Muscle of back (tissue), 13 donors: ENCODE measurements at places on chromosomes 2 and 18.

DNA sequence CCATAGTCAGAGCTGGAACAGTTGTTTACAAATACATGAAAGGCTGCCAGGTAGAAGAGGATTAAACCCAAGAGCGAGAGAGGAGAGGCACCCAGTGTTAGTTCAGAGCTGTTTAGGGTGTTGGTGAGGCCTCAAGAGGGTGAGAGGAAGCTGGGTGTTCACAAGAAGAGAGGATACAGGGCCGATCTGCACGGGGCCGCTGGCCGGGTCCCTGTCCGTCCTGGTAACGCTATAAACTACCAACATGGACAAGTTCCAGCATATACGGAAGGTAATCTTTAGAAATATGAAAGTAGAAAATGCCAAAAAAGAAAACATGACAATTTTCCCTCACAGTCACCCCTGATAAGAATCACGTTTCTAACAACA is 109.7 kb downstream of the TMEM18 start:
- DNase-seq, result peak; percentile 23

DNA sequence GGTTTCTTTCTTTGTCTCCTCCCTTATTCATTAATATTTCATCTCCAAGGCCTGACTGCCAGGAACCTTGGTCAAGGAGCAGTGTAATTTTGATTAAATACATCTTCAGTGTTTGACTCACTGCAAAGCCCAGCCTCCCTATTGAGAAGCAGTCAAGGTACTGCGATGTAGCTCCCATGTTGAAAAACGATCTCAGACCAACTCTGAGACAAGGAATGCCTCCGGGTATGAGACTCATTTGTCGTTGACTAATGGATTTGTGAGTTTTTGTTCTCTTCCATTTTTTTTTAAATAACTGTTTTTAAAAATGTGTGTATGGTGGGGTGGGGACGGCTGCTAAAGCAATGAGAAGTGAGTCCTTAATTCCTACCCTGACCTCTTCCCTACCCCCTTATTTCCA is 361.6 kb downstream of the SOX11 start:
- no peak for DNase-seq

- DNase-seq, result no peak
Measured at GRCh38 chr2:41933585-41934320, 114.1 kb upstream of the PKDCC start.

DNA sequence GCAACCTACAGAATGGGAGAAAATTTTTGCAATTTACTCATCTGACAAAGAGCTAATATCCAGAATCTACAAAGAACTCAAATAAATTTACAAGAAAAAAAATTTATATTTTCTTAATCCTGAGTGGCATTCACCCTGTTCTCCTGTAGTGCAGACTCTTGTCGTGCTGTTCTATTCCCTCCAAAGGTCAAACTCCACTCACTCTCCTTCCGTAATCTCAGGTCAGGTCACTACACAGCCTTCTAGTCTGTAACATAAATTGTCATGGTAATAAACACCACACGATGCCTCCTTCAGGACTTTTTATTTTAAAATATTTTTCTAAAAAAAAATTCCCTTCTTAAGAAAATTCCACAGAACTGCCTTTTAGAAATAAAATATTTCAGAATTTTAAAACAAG is 417.9 kb upstream of the GCFC2 start:
- no peak for DNase-seq

DNA sequence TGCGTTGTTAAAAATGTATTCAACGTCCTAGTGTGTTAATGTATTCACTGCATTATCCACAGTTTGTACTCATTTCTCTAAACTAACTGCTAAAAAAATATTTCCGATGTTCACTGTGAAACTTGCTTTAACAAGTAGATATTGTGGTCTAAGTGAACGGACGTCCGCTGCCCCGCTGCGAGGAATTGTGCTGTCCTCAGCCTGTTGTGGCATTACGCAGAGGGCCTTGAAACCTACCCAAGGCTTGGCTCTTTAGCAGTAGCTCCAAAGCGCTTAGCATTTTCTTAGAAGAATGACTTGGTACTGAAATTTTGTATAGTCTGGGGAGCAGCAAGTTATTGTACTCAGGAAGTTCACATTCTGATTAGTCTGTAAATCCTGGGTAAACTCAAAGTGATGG is 136.5 kb upstream of the SP5 start:
- no peak for DNase-seq

- no peak for DNase-seq
Measured at GRCh38 chr2:216139884-216140283, 30.7 kb downstream of the XRCC5 start.

- DNase-seq, result no peak
Measured at GRCh38 chr2:95719473-95720060, 127.8 kb downstream of the TRIM43 start.

- DNase-seq, result peak; percentile 92
Measured at GRCh38 chr2:216775043-216775453, 79.7 kb upstream of the IGFBP5 start.

DNA sequence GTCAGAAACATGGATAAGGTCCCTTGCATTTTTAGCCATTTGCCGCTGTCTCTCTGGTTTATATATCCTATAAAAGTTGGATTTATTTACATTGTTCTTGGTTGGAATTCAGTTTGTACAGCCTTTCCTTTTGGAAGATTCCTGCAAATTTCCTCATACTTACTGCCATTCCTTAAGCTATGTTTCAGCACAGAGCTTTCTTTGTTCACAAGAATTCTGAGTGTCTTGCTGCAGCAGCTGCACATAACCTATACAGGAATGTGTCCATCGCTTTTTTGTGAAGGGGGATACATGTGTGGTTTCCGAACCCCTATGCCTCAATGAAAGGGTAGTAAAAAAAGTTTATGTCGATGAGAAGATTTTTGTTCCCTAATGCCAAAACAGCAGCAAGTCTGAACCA is 48.3 kb upstream of the CCDC68 start:
- DNase-seq, result peak; percentile 22

GRCh38 chr18:76345901-76346300 is 149.1 kb downstream of the ZNF516 start:
- DNase-seq, result no peak

- DNase-seq, result no peak
Measured at GRCh38 chr2:109676346-109676902, 62.3 kb downstream of the SOWAHC start.

GRCh38 chr2:154696810-154697417 is 1.6 kb upstream of the KCNJ3 start:
- DNase-seq, result no peak

- no peak for DNase-seq
Measured at GRCh38 chr2:64322433-64322832, 131.5 kb upstream of the LGALSL start.

GRCh38 chr18:78813936-78814710 is 165.5 kb upstream of the SALL3 start:
- DNase-seq, result no peak

DNA sequence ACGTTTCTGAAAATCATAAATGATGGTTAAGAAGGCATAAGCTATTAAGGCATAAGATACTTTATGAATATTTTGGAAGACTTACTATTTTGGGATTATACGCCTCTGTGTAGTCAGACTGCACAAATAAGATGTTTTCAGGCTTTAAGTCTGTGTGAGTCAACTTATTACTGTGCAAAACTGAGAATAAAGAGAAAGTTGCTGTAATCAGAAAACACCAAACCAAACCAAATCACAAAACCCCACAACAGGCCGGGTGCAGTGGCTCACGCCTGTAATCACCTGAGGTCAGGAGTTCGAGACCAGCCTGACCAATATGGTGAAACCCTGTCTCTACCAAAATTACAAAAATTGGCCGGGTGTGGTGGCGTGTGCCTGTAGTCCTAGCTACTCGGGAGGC is 7.7 kb downstream of the CLK1 start:
- DNase-seq, result no peak

DNA sequence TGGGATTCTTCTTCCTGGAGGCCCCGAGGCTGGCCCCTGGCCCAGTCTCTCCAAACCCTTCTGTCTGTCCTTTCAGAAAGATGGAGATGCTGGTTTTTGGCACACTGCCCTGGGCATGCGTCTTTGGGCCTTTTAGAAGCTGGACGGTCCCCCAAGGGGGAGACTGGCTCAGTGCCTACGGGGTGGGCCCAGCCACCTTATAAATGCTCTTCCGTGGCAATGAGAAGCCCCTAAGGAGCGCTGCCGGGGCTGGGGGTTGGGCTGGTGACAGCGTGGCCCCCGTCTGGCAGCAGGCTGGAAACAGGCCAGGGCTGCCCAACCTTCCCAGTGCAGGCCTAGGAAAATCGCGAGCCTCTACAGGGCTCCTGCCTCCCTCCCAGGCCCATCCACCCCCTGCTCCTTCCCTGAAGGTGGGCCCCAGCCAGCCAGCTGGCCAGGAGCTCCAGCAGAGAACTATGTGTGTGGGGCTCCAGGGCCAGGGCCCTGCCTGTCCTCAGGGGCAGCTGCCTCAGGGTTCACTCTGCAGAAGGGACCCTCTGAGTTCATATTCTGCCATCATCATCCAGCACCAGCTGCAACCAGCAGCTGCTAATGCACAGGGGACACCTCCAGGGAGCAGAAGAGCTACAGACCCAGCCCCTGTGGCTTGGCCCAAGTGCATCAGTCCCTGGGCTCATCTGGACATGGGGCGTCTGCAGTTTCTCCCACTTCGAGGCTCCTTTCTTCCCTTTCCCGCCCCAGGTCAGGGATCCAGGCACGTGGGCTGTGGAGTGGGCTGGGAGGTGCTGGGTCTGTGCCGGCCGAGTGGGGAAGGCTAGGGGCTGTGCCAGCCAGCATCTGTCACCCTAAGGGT is 107.6 kb upstream of the OTOS start:
- DNase-seq, result no peak

- no peak for DNase-seq
Measured at GRCh38 chr2:217286833-217287232, 427.0 kb upstream of the TNP1 start.

DNA sequence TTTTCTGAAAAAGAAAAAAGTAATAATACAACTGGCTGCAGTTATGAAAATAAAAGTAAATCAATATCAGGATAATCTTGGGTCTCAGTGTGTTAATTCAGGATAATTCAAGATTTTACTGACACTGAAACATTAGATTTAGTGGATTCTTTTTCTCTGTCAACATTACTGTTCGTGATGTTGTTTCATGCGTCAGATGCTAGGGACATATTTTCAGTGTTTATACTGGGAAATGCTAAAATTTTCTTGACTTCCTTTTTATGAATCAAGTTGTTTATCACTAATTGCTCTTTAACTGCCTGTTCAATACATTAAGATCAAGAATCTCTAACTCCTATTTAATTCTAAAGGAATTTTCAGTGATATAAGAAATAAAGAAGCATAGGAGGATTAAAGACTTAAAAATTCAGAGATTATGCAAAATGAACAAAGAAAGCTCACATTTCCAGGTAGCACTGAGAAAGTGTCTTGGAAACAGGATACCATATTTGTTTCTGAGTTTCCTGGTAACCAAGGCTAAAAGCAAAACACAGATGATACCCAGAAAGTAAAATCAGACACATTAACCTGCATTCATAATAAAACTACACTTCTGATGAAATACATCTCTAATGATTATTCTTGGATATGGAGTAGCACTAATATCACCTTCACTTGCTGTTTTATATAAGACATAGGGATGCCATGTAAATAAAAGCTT is 174.0 kb downstream of the ARL4C start:
- DNase-seq, result no peak
